Spleen (tissue), 13 donors: ENCODE measurements at places on chromosomes 5 and 9. TPM values are rescaled to one million over a fixed set of nuclear protein-coding genes. Genes with fewer than 3 reads are reported as not detected.

DNA sequence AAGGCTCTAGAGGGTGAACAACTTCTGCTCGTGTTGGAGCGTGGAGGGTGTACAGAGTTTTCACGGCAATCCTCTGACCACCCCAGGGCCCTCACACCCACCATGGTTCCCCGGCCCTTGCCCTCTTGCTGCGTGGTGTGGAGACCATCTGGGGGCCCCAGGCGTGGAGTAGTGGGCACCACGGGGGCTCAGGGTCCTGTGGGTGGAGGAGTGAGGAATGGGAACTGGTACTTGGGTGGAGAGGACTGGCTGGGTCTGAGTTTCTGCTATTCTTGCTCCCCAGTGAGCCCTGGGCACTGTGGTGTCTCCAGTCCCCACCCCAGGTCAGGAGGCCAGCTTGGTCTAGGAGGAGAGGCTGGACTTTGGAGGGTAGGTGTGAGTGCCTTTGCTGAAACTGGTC lies 21.9 kb upstream of the TRIM52 start:
- H3K4me3 ChIP-seq = no peak overlapping the region
- H3K27ac ChIP-seq = no peak overlapping the region
- H3K27me3 ChIP-seq = no peaks in the 10 kb centered on the region
- H3K36me3 ChIP-seq = no peaks in the 10 kb centered on the region
- DNase-seq = peak; percentile 56

DNA sequence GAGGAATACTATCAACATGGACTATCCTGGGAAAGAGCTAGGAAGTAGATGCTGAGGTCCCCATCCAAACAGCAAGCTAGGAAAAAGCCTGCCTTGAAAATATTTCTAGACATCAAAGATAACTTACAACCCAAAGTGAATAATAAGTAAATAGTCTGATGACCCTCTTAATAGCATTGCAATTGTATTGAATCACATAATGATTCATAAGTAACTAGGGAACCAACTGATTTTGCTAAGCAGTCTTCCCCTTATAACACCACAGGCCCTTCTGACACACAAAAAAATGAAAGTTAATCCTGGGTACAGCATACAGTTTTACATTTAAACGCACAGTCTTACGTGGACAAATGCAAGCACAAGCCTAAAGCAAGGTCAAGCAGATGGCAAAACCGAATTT lies 199.3 kb downstream of the RFK start:
- DNase-seq = no peak
- H3K36me3 ChIP-seq = no peaks in the 10 kb centered on the region
- no peak overlapping the region for H3K27ac ChIP-seq
- H3K4me3 ChIP-seq = no peak overlapping the region

DNA sequence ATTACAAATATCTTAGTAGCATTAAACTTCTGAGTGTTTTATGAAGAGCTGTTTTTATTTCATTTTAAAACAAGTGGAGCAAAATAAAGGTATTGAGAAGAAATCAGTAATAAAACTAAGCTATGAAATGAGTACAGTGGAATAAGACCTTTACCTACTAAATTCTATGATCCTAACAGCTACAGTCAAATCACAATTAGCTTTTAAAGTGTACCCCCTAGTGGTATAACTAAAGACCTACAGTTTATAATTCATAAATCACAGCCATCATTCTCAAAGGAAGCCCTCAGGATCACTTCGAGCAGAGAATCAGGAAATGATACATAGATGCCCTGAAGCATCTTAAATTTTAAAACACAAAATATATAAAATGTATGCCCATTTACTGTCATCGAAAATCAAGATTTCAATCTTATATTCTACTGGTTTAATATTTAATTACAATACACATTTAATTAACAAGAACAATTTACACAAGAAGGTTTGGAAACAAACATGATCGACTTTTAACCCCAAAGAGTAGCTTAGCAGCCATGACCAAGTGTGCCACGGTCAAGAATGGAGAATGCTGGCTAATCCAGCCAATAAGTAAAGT lies 12.3 kb downstream of the CCNH start:
- H3K4me1 ChIP-seq = peaks cover 14% of the 10 kb centered on the region
- no peak overlapping the region for H3K4me3 ChIP-seq
- H3K27ac ChIP-seq = peak overlapping the region; percentile 24
- no peaks in the 10 kb centered on the region for H3K27me3 ChIP-seq
- H3K36me3 ChIP-seq = peaks cover 100% of the 10 kb centered on the region

GRCh38 chr9:94865582-94866452 lies 139.3 kb downstream of the AOPEP start:
- no peak for DNase-seq
- peaks cover 60% of the 10 kb centered on the region for H3K4me1 ChIP-seq
- no peaks in the 10 kb centered on the region for H3K27me3 ChIP-seq
- no peak overlapping the region for H3K4me3 ChIP-seq
- peak overlapping the region; percentile 13 for H3K27ac ChIP-seq
- no peaks in the 10 kb centered on the region for H3K36me3 ChIP-seq

AK8 gene
- 0.92 TPM for total RNA-seq

DNA sequence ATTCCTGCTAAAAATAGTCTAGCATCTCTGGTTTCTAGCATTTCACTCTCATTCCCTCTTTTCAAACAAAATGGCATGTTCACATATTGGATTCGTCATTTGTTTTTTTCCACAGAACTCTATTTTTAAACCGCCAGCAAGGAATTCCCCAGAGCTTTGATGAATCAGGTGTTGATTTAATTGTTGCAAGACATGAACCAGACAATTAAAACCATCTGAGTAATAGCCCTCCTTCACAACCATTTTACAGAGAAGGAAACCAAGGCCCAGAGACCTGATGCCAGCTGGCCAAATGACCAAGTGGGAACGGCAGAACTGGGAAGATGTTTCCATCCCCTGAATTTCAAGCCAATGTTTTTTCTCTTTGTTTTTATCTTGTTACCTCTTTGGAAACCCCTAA lies 167.0 kb downstream of the CAAP1 start:
- no peaks in the 10 kb centered on the region for H3K27me3 ChIP-seq
- no peaks in the 10 kb centered on the region for H3K36me3 ChIP-seq
- H3K4me1 ChIP-seq = no peaks in the 10 kb centered on the region
- no peak overlapping the region for H3K4me3 ChIP-seq
- H3K27ac ChIP-seq = no peak overlapping the region
- no peak for DNase-seq

PCDHB10 gene
- 1.4 TPM for total RNA-seq

VCP gene
- total RNA-seq = 269 TPM

- H3K4me1 ChIP-seq = peaks cover 58% of the 10 kb centered on the region
- DNase-seq = peak; percentile 97
- H3K27me3 ChIP-seq = no peaks in the 10 kb centered on the region
- no peaks in the 10 kb centered on the region for H3K36me3 ChIP-seq
These were observed at the start of gene GLIPR2 for GRCh38 chr9:36136272-36136893. TSS of gene GLIPR2 (plus strand) at chr9:36136733. CDS start at chr9:36136779, 46 bp downstream.

DNA sequence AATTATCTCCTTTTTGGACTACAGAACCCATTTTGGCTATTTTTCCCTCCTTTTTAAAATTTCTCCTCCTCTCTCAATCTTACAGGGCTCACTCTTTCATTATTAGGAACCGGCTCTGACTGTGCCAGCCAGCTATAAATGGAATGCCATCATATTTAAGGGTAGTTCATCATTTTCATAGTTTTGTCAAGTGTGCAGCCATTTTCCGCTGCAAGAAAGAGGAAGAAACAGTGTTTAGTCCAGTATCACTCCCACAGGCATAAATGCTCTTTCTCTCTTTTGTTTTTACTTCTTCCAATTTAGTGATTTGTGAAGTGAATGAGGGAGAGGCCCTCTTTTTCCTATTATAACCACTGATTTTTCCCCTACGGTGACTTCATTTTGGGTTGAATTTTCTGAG lies 290.0 kb downstream of the NR3C1 start:
- H3K27me3 ChIP-seq = no peaks in the 10 kb centered on the region
- no peak overlapping the region for H3K4me3 ChIP-seq
- no peaks in the 10 kb centered on the region for H3K36me3 ChIP-seq
- H3K27ac ChIP-seq = no peak overlapping the region

- no peak overlapping the region for H3K27ac ChIP-seq
- DNase-seq = no peak
- no peak overlapping the region for H3K4me3 ChIP-seq
- H3K4me1 ChIP-seq = peaks cover 49% of the 10 kb centered on the region
- H3K36me3 ChIP-seq = peaks cover 4% of the 10 kb centered on the region
These were observed 1.0 kb upstream of the MAMDC4 start for GRCh38 chr9:136850866-136851775.
